Stimulated activated CD4-positive, alpha-beta T cell treated with anti-CD3 and anti-CD28 coated beads, Interleukin-15, amount 100 ng/mL, for 1 hour (primary cell): ENCODE measurements at places on chromosomes 13 and 19.

DNA sequence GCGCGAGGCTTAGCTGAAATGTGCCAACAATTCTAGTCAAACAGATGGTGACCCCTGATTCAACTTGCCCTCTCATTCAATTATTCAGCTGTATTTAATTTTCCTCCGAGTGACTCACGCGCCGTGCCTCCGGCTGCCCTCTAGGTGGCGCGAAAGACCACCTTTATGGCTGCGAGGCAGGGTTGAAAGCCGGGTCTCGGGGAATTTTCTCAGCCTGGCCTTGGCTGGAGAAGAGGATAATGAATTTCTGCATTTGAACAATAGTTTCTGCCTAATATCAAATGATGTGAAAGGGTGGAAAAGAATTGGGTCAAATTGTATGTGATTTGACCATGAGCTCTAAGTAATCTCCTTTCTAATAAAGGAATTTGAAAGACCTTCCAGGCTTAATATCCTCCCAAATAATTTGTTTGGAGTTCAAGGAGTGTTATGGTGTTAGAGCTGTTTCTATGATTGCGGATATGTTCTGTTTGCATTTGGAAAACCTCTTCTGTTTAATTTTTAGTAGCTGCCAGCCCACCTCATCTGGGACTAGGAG is 310.9 kb downstream of the ZNF536 start:
- peak; percentile 5 for DNase-seq

DNA sequence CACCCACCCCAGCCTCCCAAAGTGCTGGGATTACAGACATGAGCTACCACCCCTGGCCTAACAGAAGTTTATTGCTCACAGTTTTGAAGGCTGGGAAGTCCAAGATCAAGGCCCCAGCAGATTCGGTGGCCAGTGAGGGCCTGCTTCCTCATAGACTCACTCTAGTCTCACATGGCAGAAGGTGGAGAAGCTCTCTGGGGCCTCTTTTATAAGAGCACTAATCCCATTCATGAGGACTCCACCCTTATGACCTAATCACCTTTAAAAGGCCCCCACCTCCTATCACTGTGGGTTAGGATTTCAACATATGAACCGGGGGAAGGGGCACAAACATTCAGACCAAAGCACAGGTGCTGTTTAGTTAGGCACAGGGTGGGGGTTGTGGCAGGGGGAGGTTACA is 6.9 kb upstream of the SWSAP1 start:
- DNase-seq = no peak

DNA sequence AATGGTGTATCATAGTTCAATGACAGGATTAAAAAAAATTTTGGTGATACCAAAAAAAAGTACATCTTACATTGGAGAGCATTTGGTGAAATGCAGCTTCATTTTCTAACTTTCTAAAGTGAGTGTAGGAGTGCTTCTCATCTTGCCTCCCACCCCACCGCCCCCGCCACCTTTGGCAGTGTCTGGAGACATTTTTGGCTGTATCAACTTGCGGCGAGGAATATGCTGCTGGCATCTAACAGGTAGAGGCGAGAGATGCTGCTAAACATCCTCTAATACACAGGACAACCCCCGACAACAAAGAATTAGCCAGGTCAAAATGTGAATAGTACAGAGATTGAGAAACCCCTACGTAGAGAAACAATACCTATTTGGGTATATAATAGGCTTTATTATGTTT is 1.7 kb downstream of the DLEU7 start:
- no peak for DNase-seq

- DNase-seq = no peak
These were observed 11.1 kb downstream of the ATP4B start for GRCh38 chr13:113646921-113647340.

DNA sequence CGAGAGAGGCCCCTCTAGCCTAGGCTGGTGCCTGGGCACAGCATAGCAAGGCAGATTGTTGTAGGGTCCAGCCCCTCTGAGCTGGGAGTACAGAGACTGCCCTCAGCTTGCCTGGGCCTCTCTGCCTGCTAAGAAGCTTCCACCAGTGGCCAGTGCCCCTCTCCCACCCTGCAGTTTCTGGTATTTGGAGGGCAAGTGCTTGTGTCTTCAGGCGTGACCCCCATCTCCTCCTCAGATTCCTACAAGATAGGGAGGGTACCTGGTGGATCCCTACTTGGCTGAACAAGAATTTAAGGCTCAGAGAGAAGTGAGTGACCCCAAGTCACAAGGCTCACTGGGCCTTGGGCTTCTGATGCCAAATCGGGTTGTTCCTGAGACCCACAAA is 152.7 kb downstream of the URI1 start:
- DNase-seq = no peak

- DNase-seq = no peak
These were observed 20.3 kb upstream of the GGACT start for GRCh38 chr13:100608906-100609305.

DNA sequence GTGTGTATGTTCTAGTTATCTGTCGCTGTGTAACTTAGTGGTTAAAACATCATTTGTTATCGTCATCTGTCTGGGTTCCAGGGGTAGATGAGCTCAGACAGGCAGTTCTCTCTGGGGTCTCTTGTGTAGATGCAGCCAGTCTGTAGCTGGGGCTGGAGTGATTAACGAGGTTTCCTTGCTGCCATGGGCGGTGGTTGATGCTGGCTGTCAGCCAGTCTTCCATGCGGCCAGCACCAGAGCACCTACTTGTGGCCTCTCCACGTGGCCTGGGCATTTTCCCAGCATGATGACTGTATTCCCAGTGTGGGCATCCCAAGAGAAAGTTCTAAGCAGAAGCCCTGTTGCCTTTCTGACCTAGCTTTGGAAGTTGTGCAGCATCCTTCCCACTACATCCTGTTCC is 10.7 kb downstream of the ERCC5 start:
- DNase-seq = no peak

DNA sequence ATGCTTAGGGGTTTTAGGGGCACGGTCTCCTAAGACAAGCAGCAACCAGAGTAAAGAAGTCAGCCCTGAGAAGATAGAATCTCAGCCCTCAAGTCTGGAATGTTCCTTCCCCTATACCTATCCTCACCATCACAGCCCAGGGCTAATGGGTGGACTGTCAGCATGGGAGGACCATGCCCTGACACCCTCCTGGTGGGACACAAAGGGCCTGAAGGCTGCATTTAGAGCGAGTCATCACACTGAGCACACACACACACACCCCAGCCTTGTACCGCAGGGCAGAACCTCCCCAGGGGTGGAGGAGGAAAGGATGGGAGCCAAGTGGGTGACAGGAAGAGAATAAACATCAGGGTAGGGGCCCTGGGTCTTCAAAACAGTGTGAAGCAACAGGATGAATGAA is 174.8 kb upstream of the SERP2 start:
- DNase-seq = no peak

- no peak for DNase-seq
These were observed at the start of gene GPR12 for GRCh38 chr13:26759907-26760831. Gene GPR12, minus strand, starts transcription at chr13:26760786. Its CDS starts 959 bp downstream, at chr13:26759827.

- DNase-seq = no peak
These were observed 338.0 kb downstream of the ENOX1 start for GRCh38 chr13:43448605-43449336.

DNA sequence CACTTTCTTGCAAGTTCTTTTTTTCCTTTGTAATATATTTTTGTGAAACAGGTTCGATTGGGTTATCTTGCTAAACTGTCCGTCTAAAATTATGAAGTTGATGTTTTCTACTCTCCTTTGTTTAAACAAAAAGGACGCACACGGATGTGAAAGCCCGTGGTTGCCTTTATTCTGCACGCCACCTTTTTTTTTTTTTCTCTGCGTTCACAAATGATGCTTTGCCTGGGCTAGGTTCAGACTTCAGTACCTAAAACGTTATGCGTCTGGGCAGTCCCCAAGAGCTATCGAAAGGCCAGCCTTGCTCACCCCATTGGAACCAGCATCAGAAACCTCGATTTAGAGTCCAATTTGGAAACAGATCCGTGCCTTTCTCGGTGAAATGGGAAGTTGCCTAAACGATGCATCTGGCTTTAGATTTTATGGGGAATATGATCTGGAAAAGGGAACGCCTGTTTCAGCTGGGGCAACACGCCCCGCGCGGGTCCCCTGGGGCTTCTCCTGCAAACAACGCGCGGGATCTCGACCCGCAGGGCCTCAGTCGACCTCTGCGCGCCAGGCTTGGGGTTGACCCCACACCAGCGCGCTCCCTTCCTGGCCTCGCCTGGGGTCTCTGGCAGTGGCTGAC is 113.9 kb downstream of the KCNRG start:
- DNase-seq = no peak

GRCh38 chr19:45010306-45010705 is 9.0 kb downstream of the RELB start:
- no peak for DNase-seq

DNA sequence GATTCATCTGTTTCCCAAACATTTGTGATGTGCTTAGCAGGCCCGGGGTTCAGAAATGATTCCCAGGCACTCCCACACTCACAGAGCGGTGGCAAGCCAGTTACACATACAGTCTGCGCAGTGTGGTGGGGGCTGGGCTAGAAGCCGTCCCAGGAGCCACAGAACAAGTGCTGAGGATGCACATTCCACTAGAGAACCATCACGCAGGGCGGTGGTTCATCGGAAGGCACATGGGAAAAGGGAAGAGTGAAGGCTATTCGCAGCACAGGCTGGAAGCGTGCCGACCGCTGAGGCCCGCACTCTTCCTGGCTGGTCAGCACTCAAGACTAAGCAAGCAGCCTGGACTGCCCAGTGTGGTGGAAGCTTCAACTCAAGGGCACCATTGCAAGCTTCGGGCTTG is 126.3 kb upstream of the SLC7A1 start:
- DNase-seq = no peak

DNA sequence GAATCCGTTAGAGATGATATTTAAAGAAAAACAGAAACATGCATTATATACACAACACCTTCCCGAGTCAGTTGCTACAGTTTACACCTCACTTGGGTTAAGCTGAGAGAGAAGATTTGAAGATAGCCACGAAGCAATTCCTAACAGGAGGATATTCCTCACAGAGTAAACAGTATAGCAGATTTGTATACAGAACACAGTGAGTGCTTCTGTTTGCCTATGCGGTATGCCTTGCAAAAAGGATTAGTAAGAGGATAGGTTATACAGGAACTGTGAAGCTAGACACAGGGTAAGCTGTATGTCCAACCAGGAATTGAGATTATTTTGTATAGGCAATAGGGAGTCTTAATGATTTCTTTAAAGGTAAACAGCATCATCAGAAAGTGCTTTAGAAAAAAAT is 471.8 kb downstream of the LIG4 start:
- DNase-seq = no peak

DNA sequence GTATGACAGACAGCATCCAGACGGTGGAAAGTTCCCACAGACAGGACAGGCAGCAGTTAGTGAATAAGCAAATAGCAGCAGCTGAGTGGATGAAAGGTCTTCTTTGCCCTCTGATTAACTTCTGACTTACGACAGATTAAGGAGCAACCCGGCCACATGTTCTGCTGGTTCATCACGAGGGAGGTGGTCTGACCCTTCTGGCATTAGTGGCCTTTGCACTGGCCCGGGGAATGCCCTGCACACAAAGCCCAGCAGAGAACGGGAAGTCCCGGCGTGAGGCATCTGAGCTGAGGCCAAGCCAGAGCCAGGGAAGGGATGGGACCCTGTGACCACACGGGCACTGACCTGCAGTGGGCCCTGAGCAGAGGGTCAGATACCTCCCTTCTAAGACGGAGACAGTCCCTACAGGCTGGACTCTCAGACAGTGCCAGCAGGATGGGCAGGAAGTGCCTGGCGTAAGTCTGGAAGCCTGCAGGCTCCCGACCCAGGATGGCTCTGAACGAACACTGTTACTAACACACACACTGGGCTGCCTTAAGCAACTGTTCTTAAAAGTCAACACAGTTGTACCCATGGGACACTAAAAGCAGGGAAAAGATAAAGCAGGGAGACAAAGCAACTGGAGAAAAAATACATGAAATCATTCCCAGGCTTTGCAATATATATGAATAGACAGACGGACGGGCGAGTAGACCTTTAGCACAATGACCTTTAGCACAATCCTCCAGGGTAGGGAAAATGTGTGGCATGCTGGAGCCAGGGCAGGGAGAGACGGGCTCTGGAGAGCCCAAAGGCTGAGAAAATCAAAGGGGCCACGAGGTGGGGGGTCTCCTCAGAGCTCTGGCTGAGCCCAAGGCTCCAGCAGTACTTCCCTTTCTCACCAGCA is 6.3 kb downstream of the C19orf12 start:
- no peak for DNase-seq

DNA sequence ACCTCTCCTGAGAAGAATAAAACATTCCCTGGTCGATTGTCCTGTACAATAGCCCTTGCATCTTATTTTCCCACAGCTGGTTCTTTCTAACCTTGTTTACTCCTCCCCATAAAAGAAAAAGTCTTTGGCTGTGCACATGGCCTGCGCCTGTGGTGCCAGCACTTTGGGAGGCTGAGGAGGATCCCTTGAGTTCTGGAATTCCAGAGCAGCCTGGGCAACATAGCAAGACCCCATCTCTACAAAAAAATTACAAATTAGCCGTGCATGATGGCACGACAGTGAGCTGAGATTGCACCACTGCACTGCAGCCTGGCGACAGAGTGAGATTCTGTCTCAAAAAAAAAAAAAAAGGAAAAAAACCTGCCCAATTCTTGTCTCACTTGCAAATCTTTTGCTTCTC is 7.2 kb upstream of the NUP62 start:
- DNase-seq = no peak

- no peak for DNase-seq
These were observed 10.4 kb downstream of the SHISA2 start for GRCh38 chr13:26041444-26041843.

GRCh38 chr13:23472189-23472588 is 38.7 kb upstream of the SACS start:
- no peak for DNase-seq

- DNase-seq = no peak
These were observed 378.0 kb downstream of the TBC1D4 start for GRCh38 chr13:75103976-75104375.

DNA sequence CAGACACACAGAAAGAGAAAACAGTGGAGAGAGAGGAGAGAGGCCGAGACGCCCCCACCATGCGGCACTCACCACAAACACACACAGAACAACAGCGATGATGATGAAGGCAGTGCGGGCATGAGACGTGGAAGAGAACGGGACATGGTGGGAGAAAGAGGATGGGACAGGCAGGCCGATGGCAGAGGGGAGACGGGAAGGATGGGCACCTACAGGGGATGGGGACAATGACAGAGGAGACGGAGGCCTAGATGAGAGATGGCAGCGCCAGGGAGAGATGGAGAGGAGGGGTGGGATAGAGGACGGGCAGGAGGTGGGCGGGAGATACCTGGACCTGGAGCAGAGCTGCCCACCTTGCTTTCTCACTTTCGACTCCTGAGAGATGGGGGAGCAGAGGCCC is 1.1 kb upstream of the KLK14 start:
- DNase-seq = no peak

- DNase-seq = no peak
These were observed 36.7 kb upstream of the C13orf46 start for GRCh38 chr13:114010401-114011101.

- no peak for DNase-seq
These were observed 289.2 kb downstream of the ATP8A2 start for GRCh38 chr13:25660996-25661395.

GRCh38 chr13:42812316-42812715 is 30.9 kb downstream of the FAM216B start:
- no peak for DNase-seq

DNA sequence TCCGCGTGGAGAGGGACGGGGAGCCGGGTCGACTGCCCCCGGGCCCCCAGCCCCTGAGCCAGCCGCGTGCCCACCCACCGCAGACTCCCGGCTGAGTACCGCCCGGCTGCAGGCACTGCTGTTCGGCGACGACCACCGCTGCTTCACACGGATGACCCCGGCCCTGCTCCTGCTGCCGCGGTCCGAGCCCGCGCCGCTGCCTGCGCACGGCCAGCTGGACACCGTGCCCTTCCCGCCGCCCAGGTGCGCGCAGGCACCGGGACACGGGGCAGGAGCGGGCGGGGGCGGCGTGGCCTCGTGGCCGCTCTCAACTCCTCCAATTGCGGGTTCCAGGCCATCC is 1.6 kb downstream of the AMH start:
- DNase-seq = no peak
